SJCRH30 (cell line): ENCODE measurements at places on chromosomes 1 and 21. TPM values are rescaled to one million over a fixed set of nuclear protein-coding genes. Genes with fewer than 3 reads are reported as not detected.

Gene S1PR1
- total RNA-seq, result 21.6 and 22.4 TPM in 2 replicates

Gene TMEM61
- total RNA-seq, result not detected in 2 replicates

Gene BARHL2
- total RNA-seq, result not detected in 2 replicates

Gene FCGR2B
- total RNA-seq, result not detected in 2 replicates

Gene C1QB
- total RNA-seq, result not detected in 2 replicates

Gene CYP4Z1
- total RNA-seq, result not detected in 2 replicates

Gene SLAMF9
- total RNA-seq, result not detected in 2 replicates

Gene TMEM200B
- total RNA-seq, result 1.0 and 1.3 TPM in 2 replicates

Gene WNT2B
- total RNA-seq, result 0.15 and 0.28 TPM in 2 replicates

Gene OR2M3
- total RNA-seq, result 0.02 TPM in 1 of 2 replicates, not detected in the other

Gene CITED4
- total RNA-seq, result not detected in 2 replicates

Gene S100A7
- total RNA-seq, result not detected in 2 replicates

Gene ZNF281
- 20.0 TPM in 2 replicates for total RNA-seq

Gene ACTL8
- 0.08 and 0.13 TPM in 2 replicates for total RNA-seq

Gene CHIA
- total RNA-seq, result not detected in 2 replicates
